GM18507 (cell line): ENCODE measurements at places on chromosomes 3 and 15.

GRCh38 chr3:178802993-178803693 is 266.9 kb downstream of the KCNMB2 start:
- DNase-seq, result no peak

DNA sequence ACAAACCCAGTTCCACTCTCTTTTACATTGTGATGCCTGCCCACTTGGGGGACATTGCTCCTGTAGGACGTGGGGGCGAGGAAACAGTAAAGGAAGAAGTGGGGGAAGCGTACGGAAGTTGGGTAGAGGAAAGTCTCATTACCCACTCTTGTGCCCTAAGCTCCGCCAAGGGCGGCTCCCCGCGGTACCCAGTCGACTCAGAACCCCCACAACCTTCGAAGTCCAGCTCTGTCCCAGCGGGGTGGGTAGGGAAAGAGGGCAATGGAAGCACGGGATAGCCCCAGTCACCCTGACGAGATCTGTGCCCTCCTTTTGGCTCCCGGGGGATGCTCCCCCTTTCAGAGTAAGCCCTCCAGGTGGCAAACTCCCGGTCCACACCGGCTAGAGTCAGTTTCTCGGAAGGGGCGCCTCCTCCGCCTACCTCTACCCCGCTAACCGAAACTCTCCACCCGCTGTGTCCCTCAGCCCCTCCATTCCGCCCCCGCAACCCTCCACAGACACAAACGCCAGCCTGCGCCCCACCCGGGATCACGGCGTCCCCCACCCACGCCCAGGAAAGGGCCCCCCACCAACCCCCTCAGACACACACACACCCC is 527 bp downstream of the CSNK1G1 start:
- DNase-seq, result no peak

DNA sequence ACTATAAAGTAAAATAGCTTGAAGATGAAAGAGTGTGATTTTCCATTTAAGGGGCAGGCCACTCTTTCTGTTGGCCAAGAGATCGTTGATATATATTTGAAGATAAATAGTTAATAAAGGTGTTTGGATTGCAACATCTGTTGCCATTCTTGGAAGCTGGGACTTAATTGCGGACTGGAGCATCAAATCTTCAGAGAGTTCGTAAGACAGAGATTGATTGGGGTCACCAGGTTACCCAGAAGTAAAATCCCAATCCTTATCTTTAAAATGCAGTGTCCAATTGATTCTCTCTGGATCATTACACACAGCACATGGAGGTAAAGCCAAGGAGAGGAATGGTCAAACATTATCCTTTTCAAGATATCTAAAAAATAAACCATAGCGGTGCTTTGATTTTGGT is 220.8 kb upstream of the HES1 start:
- DNase-seq, result no peak

GRCh38 chr15:86603466-86603865 is 523.8 kb downstream of the AGBL1 start:
- DNase-seq, result no peak
